ENCODE measurements at places on chromosomes 6 and 20. TPM values are rescaled to one million over a fixed set of nuclear protein-coding genes. Genes with fewer than 3 reads are reported as not detected.

- DNase-seq: no peak
- no peaks in the 10 kb centered on the region for H3K36me3 ChIP-seq
- H3K4me3 ChIP-seq: no peak overlapping the region
- H3K4me1 ChIP-seq: no peaks in the 10 kb centered on the region
- H3K27me3 ChIP-seq: no peaks in the 10 kb centered on the region
Observed at GRCh38 chr20:38143238-38143645, 21.8 kb downstream of the TGM2 start.

GRCh38 chr6:107228754-107229153 lies 113.4 kb upstream of the BEND3 start:
- H3K36me3 ChIP-seq: no peaks in the 10 kb centered on the region
- H3K4me3 ChIP-seq: no peak overlapping the region
- H3K27me3 ChIP-seq: no peaks in the 10 kb centered on the region
- H3K27ac ChIP-seq: no peak overlapping the region
- no peak for DNase-seq
- no peaks in the 10 kb centered on the region for H3K4me1 ChIP-seq

DNA sequence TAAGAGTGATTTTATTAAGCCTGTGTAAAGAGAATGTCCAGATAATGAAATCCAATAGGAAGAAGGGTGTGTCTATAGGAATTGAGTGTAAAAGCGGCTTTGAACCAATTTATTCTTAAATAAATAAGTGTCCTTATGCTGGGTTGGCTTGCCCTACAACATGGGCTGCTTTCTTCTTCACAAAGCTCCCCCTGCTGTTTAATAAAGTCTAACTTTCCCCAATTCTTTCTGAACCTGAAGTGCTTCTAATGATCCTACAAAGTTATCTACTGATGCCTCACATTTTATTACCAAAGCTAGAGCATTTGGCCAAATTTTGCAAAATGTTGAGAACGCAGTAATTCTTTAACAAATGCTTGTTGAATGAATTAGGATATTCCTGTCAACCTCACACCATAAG lies 36.3 kb upstream of the SIRT5 start:
- DNase-seq: peak; percentile 82
- no peak overlapping the region for H3K27ac ChIP-seq
- H3K27me3 ChIP-seq: no peaks in the 10 kb centered on the region
- H3K4me3 ChIP-seq: no peak overlapping the region

GRCh38 chr6:155066921-155067680 lies 72.0 kb downstream of the TIAM2 start:
- no peak overlapping the region for H3K27ac ChIP-seq
- no peaks in the 10 kb centered on the region for H3K4me1 ChIP-seq
- no peaks in the 10 kb centered on the region for H3K36me3 ChIP-seq
- H3K4me3 ChIP-seq: no peak overlapping the region

TFAP2D gene
- total RNA-seq: not detected

DNA sequence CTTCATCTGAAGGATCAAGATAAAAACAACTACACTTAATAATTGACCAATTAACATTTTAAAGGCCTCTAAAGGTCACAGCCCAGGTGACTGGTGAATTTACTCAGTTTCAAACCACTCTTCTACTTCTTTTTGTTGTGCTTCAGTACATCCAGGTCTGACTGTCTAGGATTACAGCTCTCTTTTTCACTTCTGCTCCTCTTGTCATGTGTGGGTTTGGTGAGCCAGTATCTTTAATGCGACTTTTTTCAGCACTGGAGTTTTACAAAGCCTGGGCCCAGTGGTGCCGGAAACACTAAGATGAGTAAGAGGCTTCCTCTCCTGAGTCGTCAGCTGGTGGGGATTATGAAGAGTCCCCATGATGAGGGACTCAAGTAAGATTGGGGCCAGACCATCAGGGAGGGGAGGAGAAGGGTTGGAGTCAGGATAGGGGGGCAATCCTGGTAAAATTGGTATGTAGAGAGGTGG lies 27.0 kb downstream of the HECA start:
- no peaks in the 10 kb centered on the region for H3K27me3 ChIP-seq
- H3K4me3 ChIP-seq: no peak overlapping the region
- H3K4me1 ChIP-seq: peaks cover 65% of the 10 kb centered on the region
- H3K36me3 ChIP-seq: peaks cover 18% of the 10 kb centered on the region
- DNase-seq: peak; percentile 64
- H3K27ac ChIP-seq: peak overlapping the region; percentile 76

GRCh38 chr20:61253640-61254511 lies 1.8 kb downstream of the CDH4 start:
- no peak overlapping the region for H3K27ac ChIP-seq
- no peak for DNase-seq
- H3K4me3 ChIP-seq: no peak overlapping the region

OOEP gene
- total RNA-seq: not detected

GRCh38 chr20:37494796-37495195 lies 26.3 kb upstream of the NNAT start:
- H3K36me3 ChIP-seq: 0 out of 2 replicates have a peak, but pooled peaks cover 5% of the 10 kb centered on the region
- no peak for DNase-seq
- no peak overlapping the region for H3K4me3 ChIP-seq
- H3K27me3 ChIP-seq: no peaks in the 10 kb centered on the region
- peaks cover 10% of the 10 kb centered on the region for H3K4me1 ChIP-seq

- H3K36me3 ChIP-seq: no peaks in the 10 kb centered on the region
- H3K27me3 ChIP-seq: no peaks in the 10 kb centered on the region
- H3K4me1 ChIP-seq: peaks cover 82% of the 10 kb centered on the region
- H3K4me3 ChIP-seq: no peak overlapping the region
- peak overlapping the region; percentile 81 for H3K27ac ChIP-seq
- DNase-seq: no peak
Observed at GRCh38 chr20:42949950-42950349, 239.8 kb downstream of the PTPRT start.

NUDT3 gene
- total RNA-seq: 33.7 TPM

DNA sequence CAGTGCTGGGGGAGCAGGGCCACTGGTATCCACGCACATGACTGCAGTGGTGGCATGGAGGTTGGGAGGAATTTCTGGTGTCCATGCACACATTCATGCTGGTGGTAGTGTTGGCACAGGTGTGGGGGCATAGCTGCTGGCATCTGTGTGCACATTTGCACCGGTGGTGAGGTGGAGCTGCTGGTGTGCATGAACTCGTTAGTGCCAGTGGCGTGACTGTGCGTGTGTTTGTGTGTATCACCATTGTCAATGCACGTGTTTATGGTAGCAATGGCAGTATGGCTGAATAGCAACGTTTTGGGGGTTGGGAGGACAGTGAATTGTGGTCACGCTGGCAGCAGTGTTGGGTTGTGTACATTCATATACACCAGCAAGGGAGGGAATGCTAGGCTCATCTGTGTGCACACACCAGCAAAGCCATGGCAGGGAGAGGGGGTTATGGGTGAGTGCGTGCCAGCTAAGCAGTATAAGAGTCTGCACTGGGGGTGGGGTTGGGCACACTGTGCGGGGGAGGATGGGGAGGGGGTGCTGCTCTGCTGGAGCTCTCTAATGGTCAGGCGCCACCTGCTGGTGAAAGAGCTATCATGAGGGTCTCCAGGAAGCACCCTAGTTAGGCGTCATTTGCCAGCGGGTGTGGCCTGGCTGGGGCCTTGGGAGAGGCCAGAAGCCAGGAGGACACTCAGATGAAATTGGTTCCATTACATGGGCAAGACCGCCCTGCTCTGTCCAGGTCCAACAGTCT lies 626.1 kb upstream of the ID4 start:
- no peaks in the 10 kb centered on the region for H3K36me3 ChIP-seq
- H3K4me3 ChIP-seq: no peak overlapping the region
- no peaks in the 10 kb centered on the region for H3K27me3 ChIP-seq
- H3K4me1 ChIP-seq: no peaks in the 10 kb centered on the region

DNA sequence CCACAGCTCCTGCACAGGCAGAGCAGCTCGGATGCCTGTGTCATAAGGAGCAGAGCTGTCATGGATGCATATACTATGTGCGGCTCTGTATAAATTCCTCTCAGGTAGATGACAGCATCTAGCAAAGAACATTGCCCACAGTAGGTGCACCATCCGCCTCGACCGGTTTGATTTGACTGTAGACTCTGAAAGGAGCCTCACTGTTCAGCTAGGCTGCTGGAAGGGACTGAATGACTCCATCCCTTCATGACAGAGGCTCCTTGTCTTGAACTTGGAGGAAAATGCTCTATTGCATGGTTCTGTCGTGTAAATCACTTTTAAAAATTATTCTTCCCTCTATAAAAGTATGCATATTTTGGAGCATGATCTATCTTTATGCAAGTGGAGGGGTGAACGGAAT lies 128.8 kb upstream of the QKI start:
- H3K27ac ChIP-seq: no peak overlapping the region
- DNase-seq: no peak
- H3K4me1 ChIP-seq: no peaks in the 10 kb centered on the region
- no peak overlapping the region for H3K4me3 ChIP-seq

RAET1L gene
- total RNA-seq: not detected

DNA sequence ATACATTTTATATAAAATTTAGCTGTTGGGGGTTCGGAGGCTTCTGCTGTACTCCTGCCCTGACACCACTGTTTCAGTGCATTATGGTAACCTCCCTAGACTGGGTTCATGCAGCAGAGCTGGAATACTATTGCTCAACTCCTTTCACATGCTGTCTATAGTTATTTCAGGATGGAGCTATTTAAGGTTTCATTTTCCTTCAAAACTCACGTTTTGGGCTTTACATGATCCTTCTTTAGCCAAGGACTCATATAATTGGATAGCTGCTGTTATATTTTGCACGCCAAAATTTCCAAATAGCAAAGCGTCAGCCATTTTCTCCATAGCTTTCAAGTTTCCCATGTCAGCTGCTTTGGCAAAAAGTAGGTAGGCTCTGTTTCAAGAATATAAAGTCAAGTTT lies 76.8 kb downstream of the SEL1L2 start:
- H3K27me3 ChIP-seq: no peaks in the 10 kb centered on the region
- DNase-seq: no peak

ZBP1 gene
- 2.9 TPM for total RNA-seq

DNA sequence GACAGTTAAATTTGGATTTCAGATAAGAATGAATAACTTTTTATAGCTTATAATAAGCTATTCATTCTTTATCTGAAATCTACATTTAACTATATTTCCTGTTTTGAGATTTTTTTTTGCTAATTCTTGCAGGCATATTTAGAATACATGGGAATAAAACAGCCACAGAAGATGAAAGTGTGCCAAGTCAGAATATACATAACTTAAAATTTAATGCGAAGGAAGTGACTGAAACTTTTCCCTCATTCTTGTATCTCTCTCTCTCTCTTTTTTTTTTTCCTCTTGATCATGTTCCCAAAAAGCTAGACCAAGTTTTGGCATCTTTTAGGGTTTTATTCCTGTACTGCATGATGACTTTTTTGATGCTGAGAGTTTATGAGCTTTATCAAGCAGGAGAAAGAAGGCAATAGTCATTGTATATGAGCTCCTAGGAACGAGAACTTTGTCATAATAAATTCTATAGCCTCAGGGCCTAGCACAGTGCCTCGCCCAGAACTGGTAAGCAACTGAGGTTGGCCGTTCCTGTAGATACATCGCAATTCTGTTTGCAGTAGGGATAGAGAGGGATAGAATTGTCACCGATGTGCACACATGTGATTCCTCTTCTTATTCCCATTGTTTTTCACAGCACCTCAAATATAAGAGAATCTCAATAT lies 205.2 kb downstream of the MYLK4 start:
- no peak overlapping the region for H3K27ac ChIP-seq
- H3K4me1 ChIP-seq: no peaks in the 10 kb centered on the region
- no peaks in the 10 kb centered on the region for H3K27me3 ChIP-seq
- no peak for DNase-seq

- DNase-seq: no peak
- no peaks in the 10 kb centered on the region for H3K27me3 ChIP-seq
- H3K4me1 ChIP-seq: peaks cover 33% of the 10 kb centered on the region
- no peak overlapping the region for H3K4me3 ChIP-seq
- H3K27ac ChIP-seq: no peak overlapping the region
Observed at GRCh38 chr6:30610065-30610464, 7.0 kb downstream of the PPP1R10 start.

- H3K4me3 ChIP-seq: no peak overlapping the region
- peaks cover 2% of the 10 kb centered on the region for H3K4me1 ChIP-seq
- DNase-seq: no peak
Observed at GRCh38 chr6:6875818-6876470, 231.8 kb upstream of the RREB1 start.

DNA sequence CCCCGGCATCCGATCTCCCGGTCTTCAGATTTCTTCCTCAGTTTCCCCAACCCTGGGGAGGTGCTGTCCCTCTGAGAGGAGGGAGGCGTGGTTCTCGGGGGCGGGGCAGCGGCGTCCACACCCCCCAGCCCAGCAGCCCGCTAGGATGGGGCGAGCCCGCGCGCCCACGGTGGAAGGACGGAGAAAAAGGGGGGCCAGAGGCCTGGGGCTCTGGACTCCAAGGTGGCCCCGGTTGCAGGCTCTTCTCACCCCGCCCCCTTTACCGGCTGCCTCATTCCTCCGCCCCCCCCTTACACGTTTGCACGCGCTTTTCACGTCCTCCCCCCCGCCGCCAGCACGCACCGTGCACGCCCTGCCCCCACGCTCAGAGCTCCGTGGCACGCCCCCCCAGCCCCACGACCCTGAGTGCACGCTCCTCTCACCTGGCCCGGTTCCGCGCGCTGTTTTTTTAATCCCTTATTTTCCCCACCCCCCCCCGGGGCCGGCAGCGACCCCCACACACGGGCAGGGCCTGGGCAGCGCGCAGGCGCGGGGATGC lies 402 bp downstream of the ZBTB12 start:
- peak overlapping the region; percentile 76 for H3K4me3 ChIP-seq
- peak; percentile 88 for DNase-seq
- no peaks in the 10 kb centered on the region for H3K36me3 ChIP-seq
- H3K27me3 ChIP-seq: no peaks in the 10 kb centered on the region
- H3K4me1 ChIP-seq: peaks cover 38% of the 10 kb centered on the region

DNA sequence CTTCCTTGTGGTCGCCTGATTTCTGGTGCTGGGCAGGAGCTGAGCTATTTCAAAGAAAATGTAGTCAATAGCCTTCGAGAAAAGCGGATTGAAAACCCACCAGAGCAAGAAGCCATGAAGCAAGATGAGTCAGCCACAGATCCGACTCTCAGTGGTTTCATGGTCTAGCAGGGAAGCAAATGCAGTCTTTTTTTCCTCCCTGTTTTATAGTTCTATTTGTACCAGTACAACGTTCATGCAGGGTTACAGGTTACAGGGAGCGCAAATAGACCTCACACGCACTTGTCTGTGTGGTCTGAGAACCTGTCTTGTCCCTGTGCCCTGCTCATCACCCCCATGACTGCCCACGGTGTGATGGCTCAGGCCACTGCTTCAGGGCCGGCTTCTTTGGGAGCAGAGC lies 309.8 kb upstream of the SUPT3H start:
- H3K4me3 ChIP-seq: no peak overlapping the region
- no peaks in the 10 kb centered on the region for H3K36me3 ChIP-seq
- H3K27ac ChIP-seq: no peak overlapping the region
- H3K4me1 ChIP-seq: no peaks in the 10 kb centered on the region
- no peaks in the 10 kb centered on the region for H3K27me3 ChIP-seq

OXT gene
- total RNA-seq: not detected

DNA sequence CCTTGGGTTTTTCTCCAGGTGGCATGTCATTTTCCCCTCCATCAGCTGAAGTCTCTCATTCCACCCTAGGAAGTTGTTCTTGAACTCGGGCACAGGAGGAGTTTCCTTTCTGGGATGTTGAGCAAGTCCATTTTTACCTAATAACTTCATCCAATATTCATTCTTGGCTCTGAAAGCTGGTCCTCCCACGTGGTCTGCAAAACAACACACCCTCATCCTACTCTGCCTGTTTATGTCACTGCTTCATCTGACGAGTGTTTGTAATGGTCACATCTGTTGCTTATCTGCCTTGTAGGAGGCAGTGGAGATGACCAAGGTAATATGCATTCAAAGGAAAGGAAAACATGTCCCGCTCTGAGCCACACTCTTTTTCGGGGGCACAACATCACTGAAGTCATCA lies 41.7 kb upstream of the AIG1 start:
- H3K4me1 ChIP-seq: no peaks in the 10 kb centered on the region
- no peaks in the 10 kb centered on the region for H3K27me3 ChIP-seq
- no peaks in the 10 kb centered on the region for H3K36me3 ChIP-seq
- H3K4me3 ChIP-seq: no peak overlapping the region
